GM06990 (cell line): ENCODE measurements at places on chromosomes 6 and 20.

DNA sequence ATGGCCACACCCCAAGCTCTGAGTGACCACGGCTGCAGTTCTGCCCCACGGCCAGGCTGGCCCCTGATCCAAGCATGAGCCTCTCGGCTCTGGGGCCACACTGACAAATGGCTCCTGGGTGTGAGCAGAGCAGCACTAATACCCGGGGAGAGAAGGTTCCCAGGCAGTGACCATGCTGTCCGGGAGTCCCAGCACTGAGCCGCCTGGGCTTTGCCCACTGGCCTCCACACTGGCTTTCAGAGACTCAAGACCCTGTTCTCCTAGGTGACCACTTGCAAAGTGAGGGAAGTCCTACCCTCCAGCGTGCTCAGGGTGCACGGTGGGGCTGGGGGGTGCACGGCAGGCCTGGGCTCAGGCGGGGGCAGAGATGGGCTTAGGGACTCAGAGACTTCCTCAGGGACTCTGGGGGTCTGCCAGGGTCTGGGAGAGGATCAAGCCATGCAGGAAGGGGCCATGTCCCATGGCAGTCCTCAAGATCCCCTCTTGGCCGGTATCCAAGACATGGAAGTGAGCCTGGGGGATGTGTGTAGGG lies 220.2 kb upstream of the RNF24 start:
- no peak for DNase-seq

DNA sequence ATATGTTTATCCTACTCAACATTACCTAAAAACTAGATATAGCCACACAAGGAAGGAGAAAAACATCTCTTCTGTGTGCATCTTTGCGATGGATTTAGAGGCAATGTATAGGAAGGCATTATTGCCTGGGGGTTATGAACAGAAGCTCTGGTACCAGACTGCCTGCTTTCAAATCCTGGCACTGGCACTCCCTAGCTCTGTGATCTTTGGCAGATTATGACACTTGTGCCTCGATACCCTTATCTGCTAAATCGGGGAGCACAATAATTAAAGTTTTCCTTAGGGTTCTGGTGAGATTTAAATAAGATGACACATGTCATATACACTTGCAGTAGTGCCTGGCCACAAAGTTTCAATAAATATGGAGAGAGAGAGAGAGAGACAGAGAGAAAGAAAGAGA lies 53.3 kb downstream of the SYNE1 start:
- DNase-seq, result no peak

GRCh38 chr6:73308712-73309534 lies 45.2 kb downstream of the DPPA5 start:
- DNase-seq, result no peak

DNA sequence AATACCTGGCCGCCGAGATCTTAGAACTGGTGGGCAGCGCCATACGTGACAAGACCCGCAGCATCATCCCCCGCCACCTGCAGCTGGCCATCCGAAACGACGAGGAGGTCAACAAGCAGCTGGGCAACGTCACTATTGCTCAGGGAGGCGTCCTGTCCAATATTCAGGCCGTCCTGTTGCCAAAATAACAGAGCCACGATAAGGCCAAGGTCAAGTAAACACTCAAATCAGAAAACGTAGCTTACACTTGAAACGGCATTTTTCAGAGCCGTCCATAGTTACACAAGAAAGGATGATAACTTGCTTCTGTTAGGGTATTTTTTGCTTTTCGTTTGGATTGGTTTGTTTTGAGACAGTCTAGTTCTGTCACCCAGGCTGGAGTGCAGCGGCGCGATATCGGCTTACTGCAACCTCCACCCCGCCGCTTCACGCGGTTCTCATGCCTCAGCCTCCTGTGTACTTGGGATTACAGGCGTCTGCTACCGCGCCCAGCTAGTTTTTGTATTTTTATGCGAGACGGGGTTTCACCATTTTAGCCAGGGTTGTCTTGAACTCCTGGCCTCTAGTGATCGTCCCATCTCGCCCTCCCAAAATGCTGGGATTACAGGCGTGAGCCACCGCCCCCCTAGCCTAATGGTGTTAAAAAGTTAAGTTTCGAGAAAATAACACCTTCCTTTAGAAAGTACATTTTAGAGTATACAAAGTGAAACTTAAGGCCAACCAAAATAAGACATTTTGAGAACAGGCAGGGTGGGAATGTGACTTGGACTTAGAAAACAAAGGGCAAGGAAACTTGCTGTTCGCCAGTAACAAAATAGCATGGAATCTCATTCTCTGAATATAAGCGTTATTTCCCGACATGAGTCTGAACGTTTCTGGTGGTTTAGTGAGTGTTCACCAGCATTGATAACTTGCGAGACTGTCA lies 42.8 kb upstream of the HFE start:
- peak; percentile 64 for DNase-seq

GRCh38 chr20:54849741-54850140 lies 374.3 kb downstream of the DOK5 start:
- DNase-seq, result no peak

- DNase-seq, result no peak
Observed at GRCh38 chr6:3108746-3109414, 9.6 kb upstream of the BPHL start.

DNA sequence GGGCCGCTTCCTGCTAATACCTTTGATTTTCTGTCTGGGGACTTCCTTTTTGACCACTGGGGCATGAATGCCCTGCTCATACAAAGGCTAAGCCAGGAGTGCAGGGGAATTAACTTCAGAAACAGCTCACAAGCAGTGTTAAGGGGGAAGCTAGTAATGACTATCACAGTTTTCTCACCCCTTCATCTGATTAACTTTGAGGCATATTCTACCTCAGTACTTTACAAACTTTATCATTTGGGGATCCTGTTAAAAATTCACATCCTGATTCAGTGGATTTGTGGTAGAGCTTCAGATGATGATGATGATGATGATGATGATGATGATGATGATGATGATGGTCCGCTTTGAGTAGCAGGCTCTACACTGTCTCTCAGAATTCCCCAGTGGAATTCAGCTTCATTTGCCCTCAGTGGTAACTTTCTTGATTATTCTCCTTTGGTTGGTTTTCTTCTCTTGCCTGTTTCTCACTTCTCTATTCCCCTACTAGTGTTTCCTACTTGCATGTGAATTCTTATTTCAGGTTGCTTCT lies 78.4 kb upstream of the TMEM170B start:
- peak; percentile 54 for DNase-seq

DNA sequence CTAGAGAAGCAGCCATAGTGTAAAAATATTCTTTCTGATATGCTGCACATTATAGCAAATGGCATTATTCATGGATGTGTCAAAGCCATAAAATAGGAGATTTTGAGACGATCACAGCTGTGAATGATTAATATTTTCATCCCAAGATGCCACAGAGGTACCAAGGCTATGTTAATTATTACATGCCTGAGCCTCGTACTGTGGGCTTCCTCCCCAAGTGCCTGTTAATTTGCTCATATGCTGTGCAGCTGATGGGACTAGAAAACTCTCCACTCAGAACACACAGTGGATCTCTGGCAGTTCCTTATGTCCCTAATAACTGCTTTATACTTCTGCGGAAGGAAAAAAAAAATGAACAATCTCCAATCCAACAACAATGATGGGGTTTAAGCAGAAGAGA lies 184.9 kb upstream of the TSHZ2 start:
- DNase-seq, result no peak

GRCh38 chr6:104423691-104424090 lies 436.0 kb downstream of the HACE1 start:
- no peak for DNase-seq

DNA sequence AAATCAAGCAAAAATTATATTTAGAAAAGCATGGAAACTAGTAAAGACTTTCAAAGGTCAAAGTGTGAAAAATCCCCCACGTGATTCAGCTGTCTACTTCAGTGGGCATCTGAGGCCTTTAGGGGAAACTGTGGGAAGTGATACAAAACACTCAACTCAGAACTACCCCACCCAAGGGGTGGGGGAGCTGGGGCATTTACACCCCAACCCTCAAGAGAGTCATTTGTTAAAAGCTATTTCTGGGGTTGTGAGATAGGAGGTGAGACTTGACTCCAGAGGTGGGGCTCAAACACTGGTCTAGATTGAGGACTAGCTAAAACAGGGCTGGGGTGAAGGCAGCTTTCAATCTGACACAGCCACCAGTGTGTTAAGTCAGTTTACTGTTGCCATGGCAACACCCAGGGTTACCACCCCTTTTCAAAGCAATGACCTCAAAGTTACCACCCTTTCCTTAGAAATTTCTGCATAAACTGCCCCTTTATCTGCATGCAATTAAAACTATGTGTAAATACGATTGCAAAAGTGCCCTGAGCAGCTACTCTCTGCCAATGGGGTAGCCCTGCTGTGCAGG lies 9.9 kb upstream of the GTSF1L start:
- DNase-seq, result peak; percentile 75

GRCh38 chr6:109799129-109799528 lies 108.0 kb downstream of the FIG4 start:
- DNase-seq, result no peak

- DNase-seq, result no peak
Observed at GRCh38 chr6:170156448-170157375, 134.2 kb downstream of the DLL1 start.

DNA sequence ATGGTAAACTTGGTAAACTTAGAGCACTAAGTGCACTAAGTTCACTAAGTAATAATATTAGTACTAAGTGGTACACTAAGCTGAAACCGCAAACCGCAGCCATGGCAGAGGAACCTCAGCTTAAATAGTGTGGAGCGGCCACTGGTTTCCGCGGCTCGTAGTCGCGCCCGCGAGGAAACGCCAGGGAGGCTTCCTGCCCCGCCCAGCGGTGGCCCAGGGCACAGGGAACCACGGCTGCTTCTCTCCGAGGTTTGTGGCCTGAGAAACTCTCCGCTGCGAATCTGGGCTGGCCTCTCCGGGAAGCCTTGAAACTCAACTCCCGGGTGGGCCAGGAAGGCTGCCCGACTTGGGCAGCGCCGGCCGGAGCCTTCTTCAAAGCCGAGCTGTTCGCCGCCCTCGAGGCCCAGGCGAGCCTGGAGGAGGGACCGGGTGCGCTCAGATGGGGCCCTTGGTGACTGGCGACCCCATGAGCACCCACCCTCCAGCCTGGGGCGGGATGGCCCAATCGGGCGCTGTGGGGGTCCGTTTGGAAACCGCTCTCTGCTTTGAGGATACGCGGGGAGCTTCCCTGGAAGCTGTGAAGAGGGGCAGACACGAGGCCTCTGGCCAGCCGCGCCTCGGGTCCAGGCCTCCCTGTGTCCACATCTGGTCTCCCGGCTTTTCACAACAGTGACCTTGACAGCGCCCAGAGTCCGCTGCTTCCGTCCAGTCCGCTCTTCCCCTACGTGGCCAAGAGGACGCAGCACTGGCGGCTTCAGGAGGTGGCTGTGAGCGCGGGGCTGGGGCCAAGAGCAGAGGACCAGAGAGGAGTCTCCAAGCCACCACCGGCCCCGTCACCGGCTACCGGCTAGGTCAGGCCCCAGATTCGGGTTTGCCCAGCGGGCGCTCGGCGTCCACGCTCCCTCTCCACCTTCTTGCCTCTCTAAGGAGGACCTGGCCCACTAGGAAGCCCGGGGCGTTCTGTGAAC lies 25.4 kb upstream of the HLA-E start:
- DNase-seq, result peak; percentile 53
